ENCODE measurements at places on chromosomes 7 and 10.
A peak's percentile ranks its signal among the peaks of the same experiment; 100 is the strongest.

DNA sequence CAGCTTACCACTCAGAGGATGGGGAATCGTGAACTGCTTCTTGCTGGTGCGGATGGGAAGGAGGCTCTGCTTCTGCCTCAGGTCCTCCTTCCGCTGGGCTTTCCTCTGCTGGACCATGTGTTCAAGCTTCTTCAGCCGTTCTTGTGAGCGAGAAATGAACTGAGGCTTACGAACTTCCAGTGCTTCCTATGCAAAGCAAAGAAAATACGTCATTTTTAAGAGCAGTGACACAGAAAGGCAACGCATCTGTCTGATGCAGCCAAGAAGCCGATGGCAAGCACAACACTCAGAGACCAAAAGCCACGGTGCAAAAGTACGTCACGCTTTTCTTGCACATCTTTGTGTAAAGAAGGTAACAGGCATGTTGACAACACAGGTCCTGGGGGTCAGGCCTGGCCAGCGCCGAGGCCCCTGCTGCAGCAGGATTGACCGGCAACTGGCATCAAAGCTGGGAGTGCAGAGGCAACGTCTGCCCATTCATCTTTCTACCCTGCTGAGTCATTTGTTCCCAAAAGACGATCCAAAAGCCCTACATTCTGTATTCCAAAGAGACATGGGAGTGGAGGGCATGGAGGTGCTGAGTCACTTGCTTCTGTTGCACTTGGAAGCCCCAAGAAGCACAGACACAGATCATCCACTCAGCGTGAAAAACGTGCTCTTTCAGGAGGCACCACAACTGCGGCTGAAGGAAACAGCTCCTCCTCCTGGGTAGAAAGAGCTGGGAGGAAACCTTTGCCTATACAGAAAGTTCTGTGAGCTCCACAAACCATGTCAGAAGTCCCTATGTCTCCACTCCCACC, 71.0 kb upstream of the ADAM12 start:
- peak; percentile 39 for DNase-seq

DNA sequence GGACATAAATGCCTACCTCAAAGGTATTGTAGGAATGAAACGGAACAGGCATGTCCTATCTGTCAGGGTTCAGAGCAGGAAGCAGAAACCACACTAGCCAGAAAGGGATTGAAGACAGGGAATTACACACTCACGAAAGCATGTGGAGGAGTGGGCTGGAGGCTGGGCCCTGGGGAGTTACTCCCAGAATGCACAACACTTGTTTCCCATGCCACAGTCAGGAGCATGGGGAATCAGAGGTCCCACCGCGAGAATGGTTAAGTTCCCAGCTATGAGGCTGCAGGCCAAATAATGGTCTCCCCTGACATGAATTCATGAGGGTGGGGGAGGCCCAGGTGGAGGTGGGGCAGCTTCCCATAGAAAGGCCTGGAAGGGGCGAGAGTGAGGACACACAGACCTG, 212.7 kb downstream of the HERPUD2 start:
- no peak for DNase-seq

DNA sequence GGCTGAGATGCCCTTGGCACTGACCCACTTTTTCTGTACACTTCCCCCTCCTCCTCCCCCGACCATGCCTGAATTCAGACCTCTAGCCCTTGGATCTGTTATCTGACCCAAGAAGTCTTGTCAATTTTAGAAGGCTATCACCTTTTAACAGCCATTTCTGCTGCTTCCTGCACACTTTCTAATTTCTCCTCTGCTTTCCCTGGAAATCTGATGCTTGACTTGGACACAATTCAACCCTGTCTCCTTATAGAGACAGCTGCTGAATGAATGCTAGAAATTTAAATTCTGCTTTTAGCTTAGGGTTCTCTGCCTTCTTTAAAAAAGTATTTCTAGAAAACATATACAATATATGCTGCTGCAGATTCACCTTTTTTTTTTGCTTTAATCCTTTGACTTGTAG, 417.9 kb upstream of the KLF6 start:
- DNase-seq = no peak

DNA sequence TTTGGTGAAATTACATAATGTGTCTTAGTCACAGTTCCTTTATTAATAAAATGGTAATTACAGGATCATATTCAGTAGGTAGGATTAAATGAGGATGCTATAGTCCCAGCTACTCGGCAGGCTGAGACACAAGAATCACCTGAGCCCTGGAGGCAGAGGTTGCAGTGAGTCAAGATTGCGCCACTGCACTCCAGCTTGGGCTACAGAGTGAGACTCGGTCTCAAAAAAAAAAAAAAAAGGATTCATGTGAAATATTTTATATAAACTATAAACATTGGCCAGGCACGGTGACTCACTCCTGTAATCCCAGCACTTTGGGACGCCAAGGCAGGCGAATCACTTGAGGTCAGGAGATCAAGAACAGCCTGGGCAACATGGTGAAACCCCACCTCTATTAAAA, 197.9 kb downstream of the IMMP2L start:
- DNase-seq = no peak

DNA sequence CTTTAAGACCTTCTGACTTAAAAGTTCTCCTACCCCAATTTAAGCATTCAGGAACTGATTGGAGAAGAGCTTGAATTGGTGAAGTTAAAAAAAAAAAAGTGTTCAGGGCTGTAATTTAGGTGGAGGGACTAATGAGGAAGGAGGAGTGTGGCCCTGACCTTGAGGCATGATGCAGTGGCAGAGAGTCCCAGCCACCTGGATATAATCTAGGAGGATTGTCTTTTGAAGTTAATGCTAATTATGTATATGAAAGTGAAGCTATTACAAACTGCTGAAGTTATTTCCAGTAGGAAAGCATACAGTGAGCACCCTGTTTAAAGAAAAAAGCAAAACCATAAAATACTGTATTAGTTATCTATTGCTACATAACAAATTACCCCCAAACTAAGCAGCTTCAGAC, 31.5 kb downstream of the ADD3 start:
- DNase-seq = no peak

DNA sequence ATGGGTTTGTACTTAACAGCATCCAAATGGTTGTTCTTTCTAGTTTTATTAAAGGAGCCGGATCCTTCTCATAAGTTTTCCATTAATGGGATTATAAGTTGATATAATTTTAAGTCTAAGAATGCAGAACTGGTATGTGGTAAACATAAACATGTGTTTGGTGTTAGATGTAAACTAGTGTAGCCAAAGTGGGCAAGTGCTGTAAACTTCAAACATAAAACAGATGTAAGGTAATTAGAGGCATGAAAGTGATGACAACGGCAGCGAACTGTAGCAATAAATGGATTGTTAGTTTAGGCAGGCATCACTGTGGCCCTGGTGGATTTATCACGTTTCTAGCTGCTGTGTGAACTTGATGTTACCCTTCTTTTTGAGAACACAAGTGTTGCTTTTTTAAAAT, 37.9 kb downstream of the BAMBI start:
- DNase-seq = no peak

GRCh38 chr10:7302930-7303557, 107.8 kb downstream of the SFMBT2 start:
- no peak for DNase-seq

GRCh38 chr10:92598321-92598720, 5.4 kb downstream of the KIF11 start:
- DNase-seq = no peak

DNA sequence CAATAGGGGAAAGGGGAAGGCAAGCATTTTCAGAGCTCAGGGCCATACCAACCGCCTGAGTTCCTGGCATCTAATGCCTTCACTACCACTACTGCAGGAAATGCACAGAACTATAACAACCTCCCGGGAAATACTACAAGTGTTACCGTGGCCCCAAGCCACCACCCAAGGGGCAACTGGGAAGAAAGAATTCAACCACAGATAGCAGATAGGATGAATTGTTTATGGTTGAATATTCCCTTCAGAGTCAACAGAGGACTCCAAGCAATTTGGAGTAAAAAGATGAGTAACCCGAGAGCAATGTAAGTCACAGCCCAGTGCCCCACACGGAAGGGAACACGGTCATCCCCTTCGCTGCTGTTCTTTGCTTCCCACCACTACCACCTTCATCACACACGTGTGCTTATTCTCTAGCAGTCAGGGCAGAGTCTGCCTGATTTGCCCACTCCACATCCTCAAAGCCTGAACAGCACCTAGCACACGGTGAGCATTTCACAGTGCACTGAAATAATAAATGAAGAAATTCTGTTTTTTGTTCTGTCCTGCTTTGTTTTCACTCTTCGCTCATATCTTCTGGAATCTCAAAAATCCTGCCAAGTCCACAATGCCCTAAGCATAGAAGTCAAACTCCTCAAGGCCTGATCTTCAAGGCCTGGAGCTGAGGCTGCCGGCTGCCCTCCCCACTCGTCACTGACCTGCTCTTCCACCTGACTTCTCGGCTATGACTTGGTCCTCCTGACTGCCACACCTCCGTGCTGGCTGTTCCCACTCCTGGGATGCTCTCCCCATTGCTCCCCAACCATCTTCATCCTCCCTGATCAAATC, 221.1 kb downstream of the KCNMA1 start:
- peak; percentile 82 for DNase-seq

- DNase-seq = no peak
Measured at GRCh38 chr10:8416760-8417159, 362.3 kb downstream of the GATA3 start.

DNA sequence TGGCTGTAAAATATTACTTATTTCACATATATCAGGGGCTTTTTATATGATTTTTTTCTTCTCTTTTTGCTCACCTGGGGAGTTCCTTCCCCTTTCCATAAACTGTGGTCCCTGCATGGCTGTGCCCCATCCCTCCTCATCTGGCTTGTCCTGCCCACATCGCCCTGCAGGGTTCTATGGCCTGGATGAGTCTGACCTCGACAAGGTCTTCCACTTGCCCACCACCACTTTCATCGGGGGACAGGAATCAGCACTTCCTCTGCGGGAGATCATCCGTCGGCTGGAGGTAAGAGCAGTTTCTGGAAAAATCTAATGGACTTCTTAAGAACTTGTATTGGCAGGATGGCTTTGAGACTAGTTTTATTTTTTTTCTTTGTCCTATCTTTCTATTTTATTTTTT, 60.1 kb downstream of the OGDH start:
- DNase-seq = no peak

DNA sequence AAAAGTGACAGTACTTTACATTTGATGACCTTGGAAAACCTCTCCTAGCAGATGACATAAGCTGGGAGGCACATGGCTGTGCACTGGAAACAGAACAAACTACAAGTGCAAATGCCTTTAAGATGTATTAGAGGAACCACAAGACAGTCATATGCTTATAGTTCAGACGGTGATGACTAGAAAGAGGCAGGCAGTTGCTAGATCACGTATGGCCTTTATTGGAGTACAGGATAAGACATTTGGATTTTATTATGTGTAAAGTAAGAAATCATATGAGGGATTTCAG, 290.0 kb downstream of the SORCS1 start:
- DNase-seq = no peak

DNA sequence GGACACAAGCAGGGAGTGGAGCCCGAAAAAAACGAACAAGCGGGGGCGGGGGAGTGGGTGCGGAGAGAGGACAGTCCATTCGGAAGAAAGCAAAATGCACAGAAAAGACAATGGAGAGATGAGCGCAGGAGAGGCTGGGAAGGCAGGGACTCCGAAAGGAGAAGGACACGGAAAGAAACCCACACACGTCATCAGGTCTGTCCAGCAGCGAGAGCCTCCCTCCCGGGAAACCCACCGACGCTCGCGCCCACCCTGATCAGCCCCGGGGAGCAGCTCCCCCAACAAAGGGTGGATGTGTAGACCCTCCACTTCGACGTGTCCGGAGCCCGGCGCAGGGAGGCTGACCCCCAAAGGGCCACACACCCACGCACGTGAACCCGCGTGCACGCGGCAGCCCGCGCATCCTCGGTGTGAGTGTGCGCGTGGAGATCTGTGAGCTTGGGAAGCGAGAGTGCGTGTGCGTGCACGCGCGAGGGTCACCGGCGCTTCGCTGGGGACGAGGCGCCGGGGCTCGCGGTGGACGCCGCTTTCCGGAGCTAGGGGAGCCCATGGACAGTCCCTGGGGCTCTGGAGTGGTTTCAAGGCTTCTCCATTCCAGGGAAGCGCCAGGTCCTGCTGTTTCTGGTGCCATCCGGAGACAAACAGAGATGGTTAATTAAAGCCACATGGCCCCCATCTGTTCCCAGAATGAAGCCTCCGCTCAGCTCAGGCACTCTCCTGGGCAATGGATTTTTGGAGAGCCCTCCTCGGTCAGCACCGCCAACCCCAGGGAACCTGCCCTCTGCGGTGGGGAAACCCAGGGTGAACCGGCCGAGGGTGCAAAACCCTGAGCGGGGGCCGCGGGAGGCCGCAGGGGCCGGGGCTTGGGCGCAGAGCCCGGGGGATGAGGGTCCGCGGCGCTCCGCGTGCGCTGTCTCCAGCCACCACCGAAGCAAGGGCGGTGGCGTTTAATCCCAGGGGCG, 916 bp downstream of the LAMB1 start:
- DNase-seq = peak; percentile 63

GRCh38 chr7:21256310-21256877, 171.5 kb upstream of the SP4 start:
- DNase-seq = peak; percentile 3

DNA sequence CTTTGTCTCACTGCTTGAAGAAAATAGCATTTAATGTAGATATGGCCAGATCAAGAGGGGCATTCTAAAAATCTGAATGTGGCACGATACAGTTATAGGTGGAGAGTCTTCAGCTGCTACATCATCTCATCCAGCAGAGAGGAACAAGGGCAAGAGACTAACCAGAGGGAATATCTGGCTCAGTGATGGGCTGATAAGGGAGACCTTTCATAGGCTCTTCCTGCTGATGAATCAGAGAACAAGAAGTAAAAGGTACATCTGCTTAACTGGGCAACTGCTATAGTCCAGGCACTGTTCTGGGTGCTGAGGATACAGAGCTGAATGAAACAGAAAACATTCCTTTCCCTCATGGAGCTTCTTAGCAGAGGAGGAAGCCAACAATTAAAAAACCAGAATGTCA, 37.9 kb downstream of the PIP4K2A start:
- DNase-seq = no peak

GRCh38 chr7:88254721-88255424, 35.0 kb upstream of the SRI start:
- DNase-seq = peak; percentile 16

DNA sequence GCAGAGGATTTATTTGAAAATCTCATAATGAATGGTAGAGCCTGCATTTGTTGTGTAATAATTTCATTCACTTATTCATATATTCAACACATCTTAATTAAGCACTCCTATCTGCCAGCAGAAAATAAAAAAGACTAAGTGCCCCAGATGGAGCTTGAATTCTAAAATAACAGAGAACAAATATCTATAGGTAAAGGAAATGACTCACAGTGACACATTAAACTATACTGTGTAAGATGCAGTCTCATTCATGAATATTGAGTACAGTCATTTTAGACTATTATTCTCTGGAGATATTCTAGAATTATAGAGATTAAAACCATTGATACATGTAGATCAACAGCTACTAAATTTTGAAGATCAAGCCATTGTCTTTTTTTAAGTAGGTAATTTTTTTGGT, 72.1 kb downstream of the PTPRZ1 start:
- no peak for DNase-seq

- DNase-seq = no peak
Measured at GRCh38 chr7:50714857-50715256, 67.8 kb downstream of the GRB10 start.

GRCh38 chr7:31408140-31408729, 67.7 kb upstream of the NEUROD6 start:
- peak; percentile 14 for DNase-seq
